ENCODE measurements at places on chromosomes 16 and 17.

GRCh38 chr16:61797961-61798507 lies 238.2 kb downstream of the CDH8 start:
- DNase-seq: no peak

DNA sequence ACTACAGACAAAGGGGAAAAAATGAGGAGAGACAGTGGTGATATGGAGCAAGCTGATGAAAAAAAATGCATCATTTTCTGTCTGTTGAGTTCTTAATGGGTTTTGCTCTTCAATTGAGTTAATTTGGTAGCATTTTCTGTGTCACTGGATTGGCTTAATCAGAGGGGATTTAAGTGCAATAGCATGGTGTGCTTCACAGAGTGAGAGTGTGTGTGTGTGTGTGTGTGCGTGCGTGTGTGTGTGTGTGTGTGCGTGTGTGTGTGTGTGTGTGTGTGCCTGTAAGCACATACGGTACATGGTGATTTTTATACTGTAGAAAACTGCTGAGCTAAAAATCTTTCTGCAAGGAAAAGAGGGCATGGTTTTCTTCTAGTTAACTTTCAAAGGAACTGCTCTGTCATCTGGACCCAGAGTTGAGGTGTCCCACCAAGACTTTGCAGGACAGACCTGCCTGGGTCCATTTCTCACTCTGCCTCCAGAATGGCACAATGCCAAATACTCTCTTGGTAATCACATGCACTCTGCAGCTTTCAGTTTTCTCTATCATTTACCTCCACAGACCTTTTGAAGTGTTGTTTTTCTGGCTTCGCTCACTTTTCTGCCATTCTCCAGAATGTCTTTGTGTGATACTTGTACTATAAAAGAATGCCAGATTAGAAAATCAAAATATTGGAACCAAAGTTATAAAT lies 952.6 kb upstream of the SOX9 start:
- DNase-seq: no peak

- DNase-seq: no peak
Measured at GRCh38 chr16:14509055-14509454, 121.0 kb downstream of the PARN start.

DNA sequence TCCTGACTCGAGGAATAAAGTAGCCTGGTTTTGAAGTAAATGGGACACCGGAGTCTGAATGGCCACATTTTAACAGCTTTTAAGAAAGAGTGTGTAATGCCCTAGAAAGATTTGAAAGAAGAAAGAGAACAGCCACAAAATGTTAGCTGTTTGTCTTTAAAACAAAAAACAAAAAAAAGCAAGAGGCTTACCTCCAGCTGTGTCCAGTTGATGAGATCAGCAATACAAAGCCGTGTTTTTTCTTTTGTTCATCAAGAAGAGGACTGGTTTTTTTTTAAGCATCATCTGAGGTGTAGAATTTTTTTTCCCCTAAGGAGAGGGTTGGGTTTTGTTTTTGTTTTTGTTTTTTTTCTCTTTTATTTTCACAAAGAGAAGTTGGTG lies 58.8 kb downstream of the NKD1 start:
- DNase-seq: no peak

DNA sequence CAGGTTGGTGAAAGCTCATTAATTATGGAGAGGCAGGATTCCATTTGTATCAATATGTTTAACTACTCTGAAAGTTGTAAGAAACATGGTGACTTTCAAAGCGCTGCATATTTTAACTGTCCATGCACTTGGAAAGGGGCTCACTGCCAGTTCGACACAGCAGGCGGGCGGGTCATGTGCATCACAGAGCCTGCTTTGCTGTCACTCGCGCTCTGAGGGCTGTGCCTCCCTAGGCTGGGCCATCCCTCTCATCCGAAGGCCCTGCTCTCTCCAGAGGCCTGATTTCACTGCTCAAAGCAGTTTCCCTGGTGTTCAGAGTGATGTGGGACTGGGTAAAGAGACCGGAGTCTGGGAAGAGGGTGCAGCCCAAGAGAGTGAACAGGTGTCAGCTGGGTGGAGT lies 422.0 kb upstream of the MON1B start:
- no peak for DNase-seq

- DNase-seq: no peak
Measured at GRCh38 chr16:57914244-57915173, 56.4 kb downstream of the CNGB1 start.

- DNase-seq: no peak
Measured at GRCh38 chr16:89183975-89184676, 12.6 kb downstream of the CDH15 start.

GRCh38 chr16:87389245-87389644 lies 2.9 kb upstream of the MAP1LC3B start:
- DNase-seq: no peak

- no peak for DNase-seq
Measured at GRCh38 chr17:67994817-67995569, 1.3 kb downstream of the C17orf58 start.

DNA sequence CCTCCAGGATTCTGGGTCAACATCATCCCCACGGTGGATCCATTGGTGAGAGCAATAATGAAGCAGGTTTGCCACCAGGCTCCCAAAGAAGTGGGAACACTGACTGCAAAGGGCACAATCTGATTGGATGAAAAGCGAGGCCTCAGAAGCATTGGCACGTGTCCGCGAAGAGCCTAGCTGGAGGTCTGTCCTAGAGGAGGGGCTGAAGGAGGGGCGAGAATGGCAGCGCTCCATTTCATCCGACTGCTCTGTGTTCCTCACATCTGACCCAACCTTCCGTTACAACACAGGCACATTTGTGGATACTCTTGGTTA lies 79.9 kb downstream of the MRC2 start:
- DNase-seq: no peak

- DNase-seq: no peak
Measured at GRCh38 chr17:17737961-17738894, 57.0 kb downstream of the RAI1 start.

- no peak for DNase-seq
Measured at GRCh38 chr16:26727848-26728247, 338.9 kb upstream of the C16orf82 start.

- DNase-seq: no peak
Measured at GRCh38 chr17:2202302-2202995, 101.1 kb downstream of the SMG6 start.

DNA sequence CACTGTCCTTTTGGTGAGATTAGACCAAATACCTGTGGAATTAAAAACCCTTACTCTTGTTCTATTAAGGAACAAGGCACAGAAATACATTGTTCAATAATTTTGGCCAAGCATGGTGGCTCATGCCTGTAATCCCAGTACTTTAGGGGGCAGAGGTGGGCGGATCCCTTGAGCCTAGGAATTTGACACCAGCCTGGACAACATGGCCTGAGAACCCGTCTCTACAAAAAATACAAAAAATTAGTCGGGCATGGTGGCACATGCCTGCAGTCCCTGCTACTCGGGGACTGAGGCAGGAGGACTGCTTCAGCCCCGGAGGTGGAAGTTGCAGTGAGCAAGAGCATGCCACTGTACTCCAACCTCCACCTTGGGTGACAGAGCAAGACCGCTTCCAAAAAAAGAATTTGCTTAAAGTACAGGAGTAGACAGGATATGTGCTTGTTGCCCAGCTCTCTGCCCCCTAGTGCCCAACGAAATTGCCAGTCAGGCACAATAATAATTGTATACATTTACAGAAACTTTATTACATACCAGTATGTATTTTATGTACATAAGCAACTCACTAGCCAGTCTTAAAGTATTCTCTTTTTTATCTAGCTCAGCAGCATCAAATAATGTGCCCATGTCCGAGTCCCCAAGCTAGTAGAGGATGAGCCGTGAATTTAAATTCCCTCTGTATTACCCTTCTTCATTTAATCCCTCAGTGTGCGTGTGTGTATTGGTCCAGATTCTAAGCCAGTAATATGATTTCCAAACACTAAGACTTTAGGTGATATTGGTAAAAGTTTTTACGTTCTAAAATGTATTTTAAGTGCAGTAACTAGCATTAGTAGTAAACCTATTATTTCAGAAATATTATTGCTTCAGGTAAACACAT lies 1.4 kb downstream of the THUMPD1 start:
- DNase-seq: peak; percentile 22

- no peak for DNase-seq
Measured at GRCh38 chr16:70691223-70692129, 5.6 kb upstream of the MTSS2 start.

DNA sequence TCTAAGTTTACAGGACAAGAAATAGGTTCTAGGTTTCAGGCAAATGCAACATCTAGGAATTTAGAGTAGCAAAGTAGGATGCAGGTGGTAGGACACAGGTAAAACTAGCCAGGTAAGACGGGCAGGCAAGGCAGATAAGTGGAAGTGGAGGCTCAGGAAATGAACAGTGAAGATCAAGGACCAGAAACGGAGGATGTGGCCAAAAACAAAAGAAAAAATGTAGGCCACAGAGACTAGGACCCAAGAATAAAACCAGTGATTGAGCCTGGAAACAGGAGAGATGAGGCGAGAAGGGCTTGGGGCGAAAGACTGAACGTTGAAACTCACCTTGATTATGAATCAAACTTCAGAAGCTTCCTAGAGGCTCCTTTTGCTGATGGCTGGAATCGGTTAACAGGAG lies 24.0 kb downstream of the CPSF4L start:
- no peak for DNase-seq

- DNase-seq: no peak
Measured at GRCh38 chr17:77428020-77428748, 287.4 kb downstream of the SEC14L1 start.

GRCh38 chr16:49599281-49599680 lies 225.7 kb downstream of the C16orf78 start:
- DNase-seq: no peak

- no peak for DNase-seq
Measured at GRCh38 chr16:74073456-74073855, 223.2 kb upstream of the PSMD7 start.

Measured in activated T-cell treated with anti-CD3 and anti-CD28 coated beads, Interleukin-2, amount 50 U/mL, for 48 hours (primary cell).